ENCODE measurements at places on chromosomes 7 and 10.

- DNase-seq = no peak
These were observed 653.8 kb downstream of the LRMDA start for GRCh38 chr10:76085002-76085816.

DNA sequence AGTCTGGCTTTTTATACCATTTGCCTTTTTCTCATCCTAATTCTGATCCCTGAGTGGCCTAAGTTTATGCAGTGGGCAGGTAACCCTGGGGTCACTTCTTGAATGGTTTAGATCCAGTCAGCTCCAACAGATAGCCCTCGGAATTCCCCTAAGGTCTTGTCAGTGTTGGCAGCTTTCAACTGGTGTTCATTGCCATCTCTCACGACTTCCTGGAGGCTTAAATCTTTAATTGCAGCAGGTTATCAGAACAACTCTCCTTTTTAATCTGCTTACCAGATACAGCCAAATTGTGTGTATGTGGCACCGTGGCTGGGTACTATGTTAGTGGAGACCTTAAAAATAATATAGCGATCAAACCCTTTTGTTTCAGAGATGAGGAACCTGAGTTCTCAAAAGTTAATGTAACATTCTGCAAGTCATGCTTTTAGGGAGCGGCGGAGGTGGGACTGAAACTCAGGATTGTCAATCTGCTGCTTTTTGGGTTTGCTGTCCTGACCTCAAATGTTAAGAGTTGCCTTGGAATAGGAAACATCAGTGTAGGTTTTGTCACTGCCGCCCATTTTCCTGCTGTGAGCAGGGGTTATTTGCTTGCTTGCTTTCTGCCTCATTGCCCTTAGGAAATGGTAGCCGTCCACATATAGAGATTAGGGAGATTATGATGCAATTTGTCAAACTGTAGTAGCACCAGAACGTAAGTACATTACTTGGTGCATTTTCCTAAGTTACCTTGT is 818 bp downstream of the DLD start:
- DNase-seq = no peak

- DNase-seq = no peak
These were observed 103.6 kb downstream of the ELMO1 start for GRCh38 chr7:37344886-37345579.

DNA sequence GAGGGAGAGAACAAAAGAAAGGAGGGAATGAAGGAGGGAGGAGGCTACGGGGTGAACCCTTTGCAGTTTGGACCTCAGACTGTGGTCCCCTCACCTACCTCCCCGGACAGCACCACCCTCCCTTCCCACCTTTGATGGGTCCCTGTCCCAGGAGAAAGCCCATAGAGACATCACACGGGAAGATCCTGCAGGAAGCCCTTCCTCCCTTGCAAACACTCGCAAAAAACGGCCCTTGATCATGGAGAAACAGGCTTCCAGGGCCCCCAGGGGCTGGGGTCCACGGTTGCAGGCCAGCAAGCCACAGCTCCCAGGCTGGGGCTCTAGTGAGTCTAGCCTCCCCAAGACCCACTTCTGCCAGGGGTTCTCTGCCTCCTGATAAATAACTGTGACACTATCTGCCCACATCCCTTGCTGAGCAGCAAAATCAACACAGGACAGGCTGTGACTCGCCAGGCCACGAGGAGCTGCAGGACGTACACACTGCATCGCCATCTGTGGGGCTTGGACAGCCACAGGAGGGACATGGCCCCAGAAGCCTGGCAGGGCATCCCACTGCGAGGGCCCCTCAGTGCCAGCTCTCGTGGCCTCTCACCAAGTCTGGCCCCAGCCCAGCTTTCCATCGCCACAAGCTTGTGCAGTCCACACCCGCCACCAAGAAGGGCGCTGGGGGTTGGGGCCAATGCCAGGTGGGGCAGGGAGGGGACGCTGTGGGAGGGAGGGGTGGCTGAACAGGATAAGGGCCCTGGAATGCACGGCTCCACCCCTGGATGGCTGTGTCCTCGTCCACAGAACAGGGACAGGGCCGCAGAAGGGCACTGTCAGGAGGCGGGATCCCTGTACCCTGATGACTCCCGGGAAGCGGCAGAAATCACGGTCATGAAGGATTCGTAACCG is 34.2 kb downstream of the PDGFA start:
- no peak for DNase-seq

GRCh38 chr7:34104992-34105391 is 199.7 kb downstream of the BMPER start:
- no peak for DNase-seq

DNA sequence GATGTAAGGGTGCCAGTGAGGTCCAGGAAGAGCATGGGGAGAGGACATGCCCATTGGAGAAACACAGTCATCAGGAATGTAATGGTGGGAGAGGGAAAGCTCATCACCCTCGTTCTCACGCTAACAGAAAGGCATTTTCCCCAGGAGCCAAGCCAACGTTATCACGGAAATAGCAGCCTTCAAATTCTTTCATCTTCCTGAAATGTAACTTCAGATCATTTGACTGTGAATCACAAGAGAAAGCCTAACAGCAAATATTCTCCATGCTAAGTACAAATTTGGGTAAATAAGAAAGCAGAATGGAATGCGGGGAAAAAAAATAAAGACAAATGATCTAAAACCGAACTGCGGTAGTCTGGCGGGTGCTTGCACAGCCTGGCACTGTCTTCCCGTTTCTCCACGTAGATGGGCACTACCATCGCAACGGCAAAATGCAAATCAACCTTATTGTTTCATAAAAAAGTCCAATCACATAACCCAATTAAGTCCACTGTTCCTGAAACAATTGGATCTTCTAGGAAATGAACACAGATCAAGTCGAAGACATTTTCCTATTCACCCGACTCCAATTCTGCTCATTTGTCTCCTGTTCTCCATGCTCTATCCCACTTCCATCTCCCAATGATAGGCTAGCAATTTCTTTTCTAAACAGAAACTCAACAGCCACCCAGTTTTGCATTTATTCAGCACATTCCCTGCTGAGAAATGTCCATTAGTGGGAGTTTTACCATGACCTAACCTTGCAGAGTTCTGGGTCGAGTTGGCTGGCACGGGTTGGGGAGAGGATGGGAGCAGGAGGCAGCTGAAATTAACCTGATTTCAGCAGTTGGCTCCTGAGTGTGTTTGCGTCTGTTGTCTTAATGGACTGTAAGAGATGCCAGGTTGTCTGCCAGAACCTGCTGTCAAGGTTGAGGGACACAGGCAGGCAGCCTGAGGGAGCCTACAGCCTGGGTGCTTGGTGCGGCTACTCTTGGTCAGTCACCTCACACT is 74.6 kb upstream of the FRMD4A start:
- no peak for DNase-seq

DNA sequence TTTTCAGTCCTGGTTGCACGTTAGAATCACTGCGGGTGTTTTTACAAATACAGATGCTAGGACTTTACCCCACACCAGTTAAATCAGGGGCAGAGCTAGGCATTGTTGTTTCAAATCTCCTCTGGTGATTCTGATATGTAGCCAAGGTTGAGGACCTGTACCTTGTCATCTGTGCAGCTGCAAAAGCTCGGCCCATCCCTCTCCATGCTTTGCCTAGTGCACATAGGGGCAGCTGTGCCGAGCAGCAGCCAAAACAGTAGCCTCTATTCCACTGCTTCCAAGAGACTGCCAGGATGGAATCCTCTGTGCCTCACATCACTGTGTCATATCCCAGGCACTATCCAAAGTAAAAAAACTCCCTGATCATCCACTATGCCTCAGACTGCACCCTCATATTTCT is 181.3 kb downstream of the CDK14 start:
- no peak for DNase-seq

DNA sequence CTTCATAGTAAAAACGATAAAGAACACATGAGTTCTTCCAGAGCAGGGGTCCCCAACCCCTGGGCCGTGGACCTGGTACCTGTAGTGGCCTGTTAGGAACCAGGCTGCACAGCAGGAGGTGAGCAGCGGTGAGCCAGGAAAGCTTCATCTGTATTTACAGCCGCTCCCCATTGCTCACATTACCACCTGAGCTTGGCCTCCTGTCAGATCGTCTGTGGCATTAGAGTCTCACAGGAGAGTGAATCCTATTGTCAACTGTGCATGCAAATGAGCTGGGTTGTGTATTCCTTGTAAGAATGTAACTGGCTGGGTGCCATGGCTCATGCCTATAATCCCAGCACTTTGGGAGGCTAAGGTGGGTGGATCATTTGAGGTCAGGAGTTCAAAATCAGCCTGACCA is 229.5 kb downstream of the CNTNAP2 start:
- no peak for DNase-seq

GRCh38 chr10:89101943-89102342 is 105.2 kb downstream of the CH25H start:
- DNase-seq = no peak

DNA sequence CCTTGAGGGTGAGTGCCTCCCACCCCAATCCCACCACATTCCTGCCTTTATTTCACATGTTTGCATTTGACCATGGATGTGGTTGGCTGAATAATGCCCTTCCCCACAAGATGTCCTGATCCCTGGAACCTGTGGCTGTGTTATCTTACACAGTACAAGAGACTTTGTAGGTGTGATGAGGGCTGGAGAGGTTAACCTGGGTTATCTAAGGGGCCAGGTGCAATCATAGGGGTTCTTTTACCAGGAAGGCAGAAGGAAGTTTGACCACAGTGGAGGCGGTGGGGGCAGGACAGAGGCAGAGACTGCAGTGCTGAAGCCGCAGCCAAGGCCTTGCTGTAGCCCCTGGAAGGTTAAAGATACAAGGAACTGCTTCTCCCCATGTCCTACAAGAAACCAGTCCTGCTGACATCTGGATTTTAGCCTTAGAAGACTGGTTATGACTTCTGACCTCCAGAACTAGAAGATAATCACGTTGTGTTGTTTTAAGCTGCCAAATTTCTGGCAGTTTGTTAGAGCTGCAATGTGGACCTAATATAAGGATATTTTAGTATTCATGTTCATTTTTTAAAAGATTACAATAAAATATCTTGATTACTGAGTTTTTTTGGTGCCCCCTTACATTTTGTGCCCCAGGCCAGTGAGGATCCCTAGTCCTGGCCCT is 136.6 kb downstream of the ARHGAP22 start:
- DNase-seq = no peak

DNA sequence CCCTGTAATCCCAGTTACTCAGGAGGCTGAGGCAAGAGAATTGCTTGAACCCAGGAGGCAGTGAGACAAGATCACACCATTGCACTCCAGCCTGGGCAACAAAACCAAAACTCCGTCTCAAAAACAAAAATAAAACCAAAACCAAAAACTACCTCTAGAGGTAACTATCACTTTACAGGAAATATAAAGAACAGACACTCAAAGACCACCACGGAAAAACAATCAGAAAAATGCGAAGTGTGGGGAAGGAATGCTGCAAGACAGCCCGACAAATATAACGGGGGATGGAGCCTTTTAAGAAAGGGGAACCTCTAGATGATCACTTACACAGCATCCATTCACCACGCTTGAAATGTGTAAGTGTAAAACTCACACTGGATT is 4.3 kb downstream of the HNRNPF start:
- no peak for DNase-seq

GRCh38 chr10:7084280-7085005 is 326.4 kb downstream of the SFMBT2 start:
- DNase-seq = no peak

GRCh38 chr10:4804465-4804864 is 21.5 kb upstream of the AKR1E2 start:
- no peak for DNase-seq

DNA sequence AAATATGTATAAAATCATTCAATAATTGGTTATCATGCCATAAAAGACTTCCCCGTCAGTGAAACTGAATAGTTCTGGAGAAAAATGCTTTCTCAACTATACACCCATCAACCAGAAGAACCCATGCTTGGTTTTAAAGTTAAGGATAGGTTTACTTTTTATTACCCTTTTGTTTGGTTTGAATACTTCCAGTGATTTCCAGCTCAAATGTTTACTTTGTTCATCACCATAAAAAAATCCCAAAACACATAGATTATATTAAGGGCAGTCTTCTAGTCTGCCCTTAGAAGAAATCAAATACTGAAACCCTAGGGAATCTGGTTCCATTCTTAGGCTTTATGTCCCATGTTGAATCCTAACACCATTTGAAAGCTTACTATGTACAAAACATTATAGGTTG is 49.2 kb downstream of the PTTG1IP2 start:
- no peak for DNase-seq

GRCh38 chr7:38881947-38882684 is 26.9 kb downstream of the VPS41 start:
- DNase-seq = no peak

- DNase-seq = no peak
These were observed 115.3 kb upstream of the MYO3A start for GRCh38 chr10:25818751-25819150.

DNA sequence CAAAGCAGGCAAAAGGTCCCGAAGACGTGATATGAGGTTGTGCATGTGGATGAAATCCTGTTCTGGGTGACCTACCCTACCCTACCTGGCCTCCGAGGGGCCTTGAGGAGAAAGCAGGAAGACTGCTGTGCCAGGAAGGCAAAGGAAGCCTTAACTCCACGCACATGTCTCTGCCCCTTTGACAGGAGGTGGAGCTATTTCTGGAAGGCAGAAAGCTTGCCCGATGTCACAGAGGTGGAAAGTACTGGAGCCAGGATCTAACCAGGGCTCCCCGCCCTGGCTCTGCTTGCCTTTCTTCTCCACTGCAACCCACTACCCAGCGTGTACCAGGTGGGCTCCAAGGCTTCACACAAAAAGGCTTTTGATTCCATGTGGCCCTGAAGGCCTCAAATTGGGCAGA is 66.4 kb upstream of the DDC start:
- no peak for DNase-seq

DNA sequence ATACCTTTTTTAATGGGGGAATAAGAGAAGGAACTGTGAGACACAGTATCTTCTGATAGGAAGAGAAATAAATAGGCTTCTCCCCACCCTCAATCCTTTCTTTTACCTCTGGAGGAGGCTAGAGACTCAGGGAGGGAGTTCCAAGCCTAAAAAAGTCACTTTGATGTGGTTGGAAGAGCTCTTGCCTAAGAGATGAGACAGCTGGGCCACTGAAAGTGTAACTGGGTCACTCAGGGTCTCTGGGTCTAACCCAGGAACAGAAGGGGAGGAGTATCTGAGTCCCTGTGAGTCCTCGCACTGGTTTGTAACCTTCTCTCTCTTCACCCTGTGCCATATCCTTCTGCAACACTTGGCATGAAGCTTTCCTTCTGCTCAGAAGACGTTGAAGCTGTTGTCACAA is 222.9 kb upstream of the AGK start:
- no peak for DNase-seq

DNA sequence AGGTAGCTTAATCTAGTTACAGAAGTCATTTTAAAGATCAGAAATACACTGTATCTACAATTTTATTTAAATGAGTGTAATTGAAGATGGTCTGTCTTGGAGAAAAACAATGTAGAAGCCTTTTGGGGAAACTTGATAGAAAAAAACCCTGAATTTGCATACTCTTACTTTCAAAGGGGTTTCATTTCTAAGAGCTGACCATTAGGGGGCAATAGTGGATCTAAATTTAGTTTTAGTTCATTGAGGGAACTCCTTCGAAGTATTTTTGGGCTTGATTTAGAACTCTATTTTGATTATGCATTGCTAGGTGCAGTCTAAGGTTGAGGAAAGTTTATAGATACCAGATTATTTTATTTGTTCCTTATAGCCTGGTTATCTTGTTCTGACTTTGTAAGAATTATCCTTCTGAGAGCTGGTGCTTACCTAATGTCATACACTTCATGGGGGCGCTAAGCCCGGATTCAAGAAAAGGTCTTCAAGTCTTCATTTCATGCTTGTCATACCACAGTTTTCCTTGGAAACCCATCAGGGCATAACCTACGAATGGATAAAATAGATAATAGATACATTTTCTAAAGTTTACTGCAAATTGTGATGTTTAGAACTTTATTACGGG is 69.1 kb upstream of the MXI1 start:
- DNase-seq = no peak
